ENCODE measurements at places on chromosomes 2 and 18. TPM values are rescaled to one million over a fixed set of nuclear protein-coding genes. Genes with fewer than 3 reads are reported as not detected.

OSBPL1A gene
- 53.3 TPM for total RNA-seq

- DNase-seq: no peak
Measured at GRCh38 chr2:172674034-172674967, 61.3 kb upstream of the RAPGEF4 start.

DNA sequence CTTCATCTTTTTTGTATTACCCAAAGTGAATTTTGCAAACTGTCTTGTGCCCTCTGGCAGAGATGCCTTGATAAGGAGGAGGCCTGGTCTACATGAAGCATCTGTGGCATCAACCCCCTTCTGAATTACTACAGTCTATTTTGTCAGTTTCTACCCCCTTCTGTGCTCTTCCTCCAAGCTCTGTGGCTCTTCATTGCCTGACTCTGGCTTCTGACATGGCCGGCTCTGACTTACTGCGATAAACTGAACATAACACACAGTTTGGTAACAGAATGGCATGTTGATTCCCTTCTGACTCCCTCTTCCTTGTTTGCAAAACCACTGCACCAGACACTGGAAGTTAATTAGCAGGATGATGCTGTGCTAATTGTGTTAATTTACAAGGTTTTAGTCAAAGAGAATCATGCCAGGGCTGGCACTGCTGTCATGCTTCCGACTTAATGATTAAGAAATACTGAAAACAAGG, 122.5 kb downstream of the FIGN start:
- DNase-seq: no peak

DNA sequence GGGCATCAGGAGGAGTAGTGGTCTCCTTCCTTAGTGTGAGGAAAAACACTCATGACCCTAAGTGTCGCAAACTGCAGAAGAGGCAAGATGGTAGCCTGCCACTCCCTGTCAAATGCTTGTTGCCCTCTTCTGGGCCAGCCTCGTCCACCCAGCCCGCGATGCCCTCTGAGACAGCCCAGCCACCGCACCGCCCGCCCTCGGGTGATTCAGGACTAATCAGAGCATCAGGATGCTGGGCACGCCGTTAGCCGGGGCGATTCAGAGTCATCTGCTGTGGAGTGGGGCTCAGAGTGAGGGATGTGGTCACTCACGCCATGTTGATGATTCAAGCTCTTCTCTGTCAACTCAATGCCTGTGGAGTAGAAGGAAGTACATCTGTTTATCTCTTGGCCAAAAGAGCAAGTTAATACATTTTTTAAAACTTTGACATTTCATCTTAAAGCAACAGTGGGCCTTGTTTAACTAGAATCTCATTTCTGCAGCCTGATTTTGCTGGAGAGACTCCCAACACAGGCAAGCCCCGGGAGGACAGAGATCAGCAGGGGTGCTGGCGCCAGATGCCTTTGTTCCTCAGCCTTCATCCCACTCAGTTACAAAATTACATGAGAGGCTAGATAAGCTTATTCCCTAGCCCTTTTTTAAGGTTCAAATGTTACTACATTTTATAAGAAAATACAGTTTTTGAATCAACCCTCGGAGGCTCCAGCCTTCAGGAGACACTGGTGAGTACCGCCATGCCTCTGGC, 79.0 kb downstream of the TMEM18 start:
- no peak for DNase-seq

- DNase-seq: no peak
Measured at GRCh38 chr2:111923276-111923804, 24.9 kb downstream of the MERTK start.

ONECUT2 gene
- total RNA-seq: 0.11 TPM

- no peak for DNase-seq
Measured at GRCh38 chr18:80241919-80242777, 5.2 kb downstream of the PARD6G start.

MLPH gene
- 11.7 TPM for total RNA-seq

DNA sequence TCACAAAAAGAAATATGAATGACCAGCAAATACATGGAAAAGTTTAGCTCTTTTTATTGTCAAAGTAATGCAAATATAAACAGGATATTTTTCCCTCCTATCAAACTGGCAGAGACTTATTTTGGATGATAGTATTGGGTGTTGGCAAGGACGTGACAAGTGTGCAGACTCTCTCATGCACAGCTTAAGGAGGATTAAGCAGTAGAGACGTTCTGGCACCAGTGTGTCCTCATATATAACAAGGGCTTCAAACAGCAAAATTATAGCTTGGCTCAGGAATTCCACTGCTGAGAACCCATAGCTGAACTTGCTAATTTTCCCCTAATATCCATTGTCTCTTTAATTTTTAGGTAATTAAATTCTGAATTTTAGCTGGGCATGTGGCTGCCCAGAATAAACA, 114.4 kb downstream of the FAM124B start:
- DNase-seq: no peak

REG3G gene
- not detected for total RNA-seq

SERPINB2 gene
- total RNA-seq: not detected

DNA sequence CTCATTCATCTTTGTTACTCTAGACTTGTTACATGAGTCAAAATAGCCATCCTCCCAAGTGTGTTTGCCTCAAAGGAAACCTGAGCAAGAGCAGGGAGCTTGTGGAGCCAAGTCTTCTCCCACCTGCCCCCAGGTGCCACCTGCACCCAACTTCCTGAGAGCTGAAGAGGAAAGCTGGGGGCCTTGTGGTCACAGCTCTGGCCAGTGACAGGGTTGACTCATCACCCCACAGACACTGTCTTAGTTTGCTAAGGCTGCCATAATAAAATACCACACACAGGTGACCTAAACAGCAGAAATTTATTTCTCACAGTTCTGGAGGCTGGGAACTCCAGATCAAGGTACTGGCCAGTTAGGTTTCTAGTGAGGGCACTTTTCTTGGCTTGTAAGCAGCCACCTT, 99.6 kb downstream of the TPGS2 start:
- no peak for DNase-seq

MOGAT1 gene
- total RNA-seq: not detected

ZNF521 gene
- total RNA-seq: 58.3 TPM

ANKRD30BL gene
- 0.26 TPM for total RNA-seq

GRCh38 chr2:218257390-218257981, 3.3 kb upstream of the GPBAR1 start:
- DNase-seq: no peak

VWA3B gene
- total RNA-seq: 0.48 TPM

DNA sequence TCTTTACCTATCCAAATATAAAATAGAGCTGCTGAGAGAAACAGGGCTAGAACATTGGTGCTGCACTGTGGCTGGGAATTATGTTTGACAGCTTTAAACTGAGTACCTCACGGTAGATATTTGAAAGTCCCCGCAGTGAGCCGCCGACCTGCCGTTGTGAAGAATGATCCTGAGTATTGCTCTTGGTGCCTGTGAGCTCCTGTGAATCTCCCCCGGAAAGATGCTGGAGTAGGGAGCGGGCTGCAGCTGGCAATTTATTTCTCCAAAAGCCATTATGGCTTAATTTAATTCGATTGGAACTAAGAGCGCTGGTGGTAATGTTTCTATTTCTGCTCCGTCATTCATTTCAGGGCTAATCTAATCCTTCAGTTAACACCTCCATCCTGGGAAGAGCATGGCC, 129.4 kb upstream of the TPO start:
- DNase-seq: no peak

PRSS56 gene
- not detected for total RNA-seq

ANKRD62 gene
- total RNA-seq: 0.11 TPM

DNA sequence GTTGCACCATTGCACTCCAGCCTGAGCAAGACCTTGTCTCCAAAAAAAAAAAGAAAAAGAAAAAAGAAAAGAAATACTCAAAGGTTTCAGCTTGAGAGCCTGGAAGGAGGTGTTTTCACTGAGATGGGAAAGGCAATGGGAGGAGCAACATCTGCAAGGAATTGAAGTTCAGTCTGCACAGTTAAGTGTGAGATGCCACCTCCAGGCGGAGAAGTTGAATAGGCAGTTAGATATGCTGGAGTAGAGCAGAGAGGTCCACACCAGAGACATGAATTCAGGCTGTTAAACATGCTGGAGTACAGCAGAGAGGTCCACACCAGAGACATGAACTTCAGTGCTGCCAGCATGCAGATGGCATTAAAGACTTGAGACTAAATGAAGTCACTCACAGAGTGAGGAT, 41.4 kb upstream of the DTNB start:
- DNase-seq: no peak

DNA sequence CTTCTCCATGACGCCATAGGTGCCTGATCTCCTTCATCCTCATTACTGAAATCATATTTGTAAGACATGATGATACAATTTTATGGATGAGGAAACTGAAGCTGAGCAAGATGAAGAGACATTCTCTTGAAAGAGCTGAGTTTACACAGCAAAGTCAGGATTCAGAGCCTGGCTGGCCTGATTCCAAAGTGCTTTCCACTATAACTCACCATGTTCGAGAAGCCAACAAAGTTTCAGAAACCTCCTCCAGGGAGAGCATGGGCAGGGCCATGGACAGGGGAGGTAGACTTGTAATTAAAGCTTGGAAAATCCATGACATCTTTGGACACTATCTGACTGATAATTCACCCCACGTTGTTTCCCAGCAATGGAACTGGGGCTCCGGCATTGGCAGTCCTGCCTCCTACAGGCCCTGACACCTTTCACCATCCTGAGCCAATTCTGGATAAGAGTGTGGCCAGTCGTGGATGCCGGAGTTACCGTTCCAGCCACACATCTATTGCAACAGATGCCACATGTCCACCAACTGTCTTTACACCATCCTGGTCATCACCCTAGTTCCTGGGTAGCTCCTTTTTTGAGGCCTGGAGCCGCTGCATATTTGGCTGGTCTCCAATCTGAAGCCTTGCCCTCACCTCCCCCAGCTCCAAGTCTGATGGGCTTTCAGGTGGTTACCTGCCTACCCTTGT, 85.0 kb upstream of the PPP1CB start:
- no peak for DNase-seq

- DNase-seq: no peak
Measured at GRCh38 chr2:129187343-129187742, 792.1 kb upstream of the RAB6C start.

DNA sequence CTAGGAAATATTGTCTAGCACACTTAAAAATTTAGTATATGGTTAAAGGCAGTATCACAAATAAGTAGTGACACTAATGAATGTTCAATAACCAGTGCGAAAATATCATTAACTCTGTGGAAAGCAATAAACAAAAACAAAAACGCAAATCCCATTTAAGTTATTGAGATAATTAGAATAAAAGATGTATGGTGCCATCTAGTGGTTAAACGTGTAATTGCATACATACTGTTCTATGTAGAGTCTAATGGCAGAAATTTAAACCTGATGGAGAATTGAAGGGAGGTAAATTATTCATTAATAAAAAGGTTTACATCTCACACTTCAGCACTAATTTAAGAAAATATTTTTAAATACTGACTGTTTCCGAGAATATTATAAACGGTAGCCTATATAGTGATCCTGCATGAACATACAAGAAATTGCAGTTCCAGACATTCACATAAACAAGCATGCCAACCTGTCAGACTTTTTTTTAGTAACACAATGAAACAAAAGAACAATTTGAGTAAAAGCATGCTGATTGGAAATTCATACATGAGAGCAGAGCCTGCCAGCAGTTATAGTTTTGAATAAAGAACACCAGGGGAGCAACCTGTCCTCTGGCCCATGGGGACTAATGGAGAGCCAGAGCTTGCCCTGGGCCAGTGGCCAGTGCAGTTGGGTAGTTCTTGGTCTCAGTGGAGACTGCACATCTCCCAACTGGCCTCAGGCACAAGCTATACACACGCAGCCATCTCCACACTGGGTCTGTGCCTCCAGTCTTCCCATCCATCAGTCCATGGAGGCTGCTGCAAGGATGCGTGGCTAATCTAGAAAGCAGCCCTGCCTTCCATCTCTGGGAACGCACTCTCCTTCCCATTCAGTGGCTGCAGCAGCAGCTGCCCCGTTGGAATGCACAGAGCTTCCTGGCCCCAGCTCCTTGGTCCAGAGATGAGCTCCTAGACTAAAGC, 28.0 kb downstream of the GCG start:
- peak; percentile 11 for DNase-seq

DNA sequence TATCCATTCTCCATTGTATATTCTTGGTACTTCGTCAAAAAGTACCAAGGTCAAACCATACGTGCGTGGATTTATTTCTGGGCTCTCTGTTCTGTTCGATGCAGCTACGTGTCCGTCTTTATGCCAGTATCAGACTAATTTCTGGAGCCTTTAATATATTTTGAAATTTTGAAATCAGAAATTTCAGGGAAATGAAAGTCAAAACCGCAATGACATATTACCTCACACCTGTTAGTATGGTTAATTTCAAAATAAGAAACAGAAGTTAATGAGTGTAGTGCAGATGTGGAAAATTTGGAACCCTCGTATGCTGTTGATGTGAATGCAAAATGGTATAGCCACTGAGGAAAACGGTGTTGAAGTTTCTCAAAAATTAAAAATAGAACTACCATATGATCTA, 156.1 kb upstream of the TRIB2 start:
- no peak for DNase-seq

TNFRSF11A gene
- total RNA-seq: 11.1 TPM

GRCh38 chr2:32735348-32735747, 107.5 kb downstream of the TTC27 start:
- no peak for DNase-seq

LONRF2 gene
- 6.7 TPM for total RNA-seq

DNA sequence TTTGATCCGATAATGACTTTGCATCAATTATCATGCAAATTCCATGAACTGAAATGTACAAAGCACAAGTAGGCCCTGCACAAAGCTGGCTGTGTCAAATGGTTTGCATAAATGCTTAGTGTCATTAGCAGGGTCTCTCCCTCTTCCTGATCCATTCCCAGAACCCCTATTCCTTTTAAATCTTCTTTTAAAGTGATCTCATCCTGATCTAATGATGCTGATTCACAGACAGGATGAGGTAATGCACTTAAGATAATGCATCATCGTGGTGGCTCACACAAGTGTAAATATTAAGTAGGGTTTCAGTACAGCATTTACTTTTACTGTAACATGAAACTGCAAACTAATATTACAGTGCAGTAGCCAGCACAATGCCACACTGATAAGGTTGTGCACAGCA, 304.8 kb upstream of the SOX11 start:
- DNase-seq: no peak

- no peak for DNase-seq
Measured at GRCh38 chr2:23503682-23504081, 118.7 kb downstream of the KLHL29 start.

ITGB1BP1 gene
- total RNA-seq: 42.0 TPM

- DNase-seq: no peak
Measured at GRCh38 chr18:33804258-33804657, 226.2 kb downstream of the ASXL3 start.

TTR gene
- not detected for total RNA-seq

- DNase-seq: no peak
Measured at GRCh38 chr2:144670080-144670479, 150.2 kb upstream of the ZEB2 start.

DNA sequence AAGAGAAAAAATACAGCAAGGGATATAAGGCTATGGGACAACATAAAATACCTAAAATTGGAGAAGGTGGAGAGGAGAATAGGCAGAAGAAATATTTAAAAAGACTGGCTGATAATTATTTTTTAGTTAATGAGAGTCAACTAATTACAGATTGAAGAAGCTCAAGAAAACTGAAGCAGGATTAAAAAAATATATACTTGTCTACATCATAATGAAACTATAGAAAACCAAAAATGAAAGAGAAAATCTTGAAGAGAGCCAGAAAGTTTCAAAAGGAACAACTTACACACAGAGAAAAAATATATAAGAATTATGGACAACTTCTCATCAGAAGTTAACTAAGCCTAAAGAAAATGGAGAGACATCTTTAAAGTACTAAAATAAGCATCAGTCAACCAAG, 62.9 kb upstream of the APCDD1 start:
- no peak for DNase-seq

Measured in urinary bladder (tissue), 4 donors.